ENCODE measurements at places on chromosomes 5 and 9.

GRCh38 chr9:121358751-121359150 lies 11.3 kb downstream of the STOM start:
- DNase-seq, result no peak

DNA sequence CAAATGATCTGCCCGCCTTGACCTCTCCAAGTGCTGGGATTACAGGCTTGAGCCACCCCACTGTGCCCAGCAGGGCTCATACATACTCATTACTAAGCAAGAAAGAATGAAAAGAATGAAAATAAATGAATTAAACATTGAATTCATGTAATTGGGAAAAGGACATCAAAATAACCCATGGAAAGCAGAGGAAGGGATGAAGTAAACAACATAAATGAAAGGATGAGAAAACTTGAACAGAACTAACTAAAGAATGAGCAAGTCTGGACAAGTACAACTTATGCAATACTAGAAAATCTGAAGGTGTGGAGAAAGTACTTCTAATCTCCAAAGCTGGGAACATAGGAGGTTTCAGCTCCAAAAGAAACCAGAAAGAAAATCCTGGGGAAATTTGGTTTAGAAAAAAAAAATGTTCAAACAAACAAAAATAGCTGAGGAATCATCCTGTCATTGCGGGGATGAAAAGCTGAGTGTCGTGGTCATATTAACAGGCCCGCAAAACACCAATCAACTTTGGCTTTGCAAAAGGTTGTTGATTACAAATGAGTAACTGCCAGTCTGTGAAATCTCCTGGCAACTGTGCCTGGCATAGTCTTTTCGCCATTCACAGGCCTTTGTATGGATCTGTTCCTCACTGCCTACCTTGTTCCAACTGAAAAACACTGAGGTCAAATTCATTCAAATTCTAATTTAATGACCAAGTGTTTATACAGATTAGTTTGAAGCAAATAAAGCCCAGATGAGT lies 2.3 kb upstream of the AK3 start:
- DNase-seq, result peak; percentile 33

- DNase-seq, result peak; percentile 55
These were observed at the start of gene LIX1 for GRCh38 chr5:97142521-97143254. Gene LIX1, minus strand, starts transcription at chr5:97142611. Its CDS starts 35 bp downstream, at chr5:97142576.

- no peak for DNase-seq
These were observed 45.7 kb downstream of the TEX10 start for GRCh38 chr9:100307080-100307479.

GRCh38 chr5:14726066-14726838 lies 61.7 kb downstream of the OTULIN start:
- DNase-seq, result peak; percentile 46

DNA sequence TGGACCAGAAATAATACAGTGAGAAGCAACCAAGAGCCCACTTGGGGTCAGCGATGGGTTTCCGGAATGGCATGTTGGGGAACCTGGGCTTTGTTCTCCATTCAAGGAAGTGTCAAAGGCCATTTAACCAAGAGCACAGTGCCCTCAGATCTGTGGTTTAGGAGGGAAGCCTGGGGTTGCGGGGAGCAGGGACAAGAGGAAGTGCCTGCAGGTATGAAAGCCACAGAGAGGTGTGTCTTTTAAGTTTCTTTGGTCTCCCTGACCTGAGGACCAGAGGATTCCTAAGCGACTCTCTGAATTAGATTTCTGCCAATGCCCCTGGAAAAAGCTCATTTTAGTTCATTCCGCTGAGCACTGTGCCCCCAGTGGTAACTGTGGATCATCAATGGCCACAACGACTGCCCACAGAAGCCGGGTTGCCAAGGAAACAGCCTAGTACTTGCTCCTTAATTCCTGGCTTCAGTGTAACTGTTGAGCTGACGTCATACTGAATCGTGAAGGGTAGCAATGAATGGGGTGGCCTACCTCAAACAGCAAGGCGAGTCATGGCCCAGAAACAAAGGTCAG lies 107.3 kb upstream of the SPIN1 start:
- DNase-seq, result peak; percentile 67

- no peak for DNase-seq
These were observed 1.1 kb downstream of the SLC27A6 start for GRCh38 chr5:128966375-128966774.

DNA sequence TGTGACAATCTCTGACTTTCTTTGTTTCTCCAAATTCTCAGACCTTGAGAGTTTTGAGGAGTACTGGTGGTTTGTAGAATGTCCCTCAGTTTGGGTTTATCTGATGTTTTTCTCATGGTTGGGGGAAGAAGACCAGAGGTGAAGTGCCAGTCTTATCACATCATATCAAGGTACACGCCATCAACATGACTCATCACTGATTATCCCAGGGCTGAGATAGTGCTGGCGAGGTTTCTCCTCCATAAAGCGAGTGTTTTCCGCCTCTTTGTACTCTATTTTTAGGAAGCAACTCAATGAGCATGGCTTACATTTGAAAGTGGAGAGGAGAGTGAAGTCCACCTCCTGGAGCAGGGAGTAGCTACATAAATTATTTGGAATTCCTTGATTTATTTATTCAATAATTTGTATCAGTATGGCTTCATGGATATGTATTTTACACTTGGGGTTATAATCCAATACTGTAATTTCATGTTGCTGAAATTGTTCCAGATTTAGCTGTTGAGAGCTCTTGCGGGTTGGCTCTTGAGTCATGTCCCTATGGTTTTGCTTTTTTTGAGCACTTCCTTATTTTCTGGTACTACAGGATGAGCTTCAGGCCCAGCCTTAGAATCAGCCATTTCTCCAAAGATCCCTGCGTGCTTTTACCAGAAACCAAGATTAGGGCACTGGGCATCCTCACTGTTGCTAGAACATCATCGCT lies 23.9 kb downstream of the DCANP1 start:
- DNase-seq, result no peak

- DNase-seq, result no peak
These were observed 63.3 kb upstream of the GRAMD2B start for GRCh38 chr5:126359884-126360283.

- DNase-seq, result peak; percentile 74
These were observed 14.8 kb downstream of the SPTLC1 start for GRCh38 chr9:92100237-92100911.

DNA sequence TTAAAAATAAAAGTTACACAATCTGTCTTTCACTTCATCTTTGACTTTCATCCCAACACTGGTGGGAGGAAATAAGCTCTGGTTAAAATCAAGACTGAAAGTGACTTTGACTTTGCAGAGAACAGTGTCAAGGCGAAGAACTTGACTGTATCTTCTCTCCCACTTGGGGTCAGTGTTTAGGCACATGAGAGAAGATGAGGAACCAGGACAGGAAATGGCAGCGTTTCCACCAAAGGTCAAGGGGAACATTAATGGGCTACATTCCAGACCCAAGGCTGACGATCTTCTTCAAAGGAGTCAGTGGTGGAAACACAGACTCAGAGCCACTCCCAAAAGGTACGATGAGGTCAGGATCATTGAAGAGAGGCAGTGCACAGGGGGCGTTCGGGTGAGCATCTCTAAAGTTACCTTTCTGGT lies 409.5 kb downstream of the ARHGEF28 start:
- DNase-seq, result peak; percentile 77

GRCh38 chr9:76433406-76433805 lies 25.6 kb upstream of the GCNT1 start:
- DNase-seq, result peak; percentile 24

DNA sequence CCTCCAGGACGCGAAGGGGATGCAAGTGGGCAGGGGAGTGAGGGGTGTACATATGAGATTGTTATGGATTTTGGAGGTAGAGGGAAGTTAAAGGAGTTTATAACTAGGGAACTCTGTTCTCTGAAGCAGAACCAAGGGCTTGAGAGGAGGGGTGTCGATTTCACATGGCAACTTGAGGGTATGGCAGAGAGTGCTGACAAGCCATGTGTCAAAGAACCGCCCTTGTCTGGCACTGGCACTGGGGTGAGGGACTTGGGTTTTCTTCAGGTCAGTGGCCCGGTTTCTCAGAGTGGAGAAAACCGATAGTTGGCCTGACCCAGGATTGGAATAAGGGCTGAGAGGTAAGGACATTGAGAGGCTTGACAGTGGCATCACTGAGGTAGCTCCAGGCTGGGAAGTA lies 47.7 kb upstream of the TESK1 start:
- no peak for DNase-seq

GRCh38 chr5:172342918-172343317 lies 59.4 kb upstream of the UBTD2 start:
- no peak for DNase-seq

DNA sequence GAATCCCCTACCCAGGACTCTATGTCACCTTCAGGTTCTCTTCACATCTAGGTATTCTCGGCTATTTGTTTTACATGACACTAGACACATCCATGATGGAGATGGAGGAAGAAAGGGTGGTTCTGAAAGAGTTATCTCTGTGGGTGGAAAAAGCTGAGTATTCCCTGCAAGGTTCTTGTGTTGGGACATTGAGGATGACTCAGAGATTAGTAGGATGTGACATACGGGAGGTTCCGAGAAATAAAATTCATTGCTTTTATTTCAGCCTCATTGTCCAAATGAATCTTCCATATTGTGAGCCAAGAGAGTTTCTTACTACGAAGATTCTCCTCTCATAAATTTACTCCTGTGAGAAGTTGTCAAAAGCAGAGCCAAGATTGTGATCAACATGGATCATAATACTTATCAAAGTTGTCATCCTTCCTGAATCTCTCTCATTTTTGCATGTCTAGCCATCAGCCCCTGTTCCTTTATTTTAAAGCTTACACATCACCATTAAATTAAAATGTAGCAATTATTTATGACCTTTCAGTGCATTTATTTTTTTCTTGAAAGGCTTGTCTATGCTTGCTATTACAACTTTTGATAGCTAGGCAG lies 370.0 kb downstream of the PSAT1 start:
- no peak for DNase-seq

- no peak for DNase-seq
These were observed 320.3 kb downstream of the ARHGEF28 start for GRCh38 chr5:73946278-73946677.

- DNase-seq, result peak; percentile 79
These were observed 28.5 kb downstream of the RHOBTB3 start for GRCh38 chr5:95759634-95760033.

DNA sequence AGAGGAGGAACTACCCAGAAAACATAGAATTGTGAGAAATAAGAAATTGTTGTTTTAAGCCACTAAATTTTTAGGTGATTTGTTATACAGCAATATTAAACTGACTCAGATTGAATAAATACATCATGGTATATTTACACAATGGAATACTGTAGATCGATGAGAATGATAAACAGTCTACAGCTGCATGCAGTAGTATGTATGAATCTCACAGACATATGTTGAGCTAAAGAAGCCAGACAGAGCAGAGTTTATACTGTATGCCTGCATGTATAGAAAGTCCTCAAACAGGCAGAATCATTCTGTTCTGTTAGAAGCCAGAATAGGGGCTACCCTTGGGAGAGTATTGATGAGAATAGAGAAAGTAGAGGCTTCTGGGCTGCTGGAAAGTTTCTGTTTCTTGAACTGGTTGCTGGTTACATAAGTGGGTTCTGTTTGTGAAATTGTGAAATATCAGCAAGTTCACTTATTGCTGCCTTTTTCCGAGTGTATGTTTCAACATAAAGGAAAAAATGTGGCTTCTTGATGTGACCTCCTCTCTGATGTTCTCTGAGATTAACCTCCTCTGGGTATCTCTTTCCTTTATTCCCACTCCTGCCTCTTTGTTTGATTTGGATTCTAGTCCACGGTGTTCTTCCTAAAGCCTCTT lies 9.6 kb downstream of the KIAA1958 start:
- no peak for DNase-seq

- no peak for DNase-seq
These were observed 372.3 kb downstream of the CTNND2 start for GRCh38 chr5:11531811-11532555.

- DNase-seq, result no peak
These were observed 163.4 kb downstream of the GHR start for GRCh38 chr5:42586625-42587024.

DNA sequence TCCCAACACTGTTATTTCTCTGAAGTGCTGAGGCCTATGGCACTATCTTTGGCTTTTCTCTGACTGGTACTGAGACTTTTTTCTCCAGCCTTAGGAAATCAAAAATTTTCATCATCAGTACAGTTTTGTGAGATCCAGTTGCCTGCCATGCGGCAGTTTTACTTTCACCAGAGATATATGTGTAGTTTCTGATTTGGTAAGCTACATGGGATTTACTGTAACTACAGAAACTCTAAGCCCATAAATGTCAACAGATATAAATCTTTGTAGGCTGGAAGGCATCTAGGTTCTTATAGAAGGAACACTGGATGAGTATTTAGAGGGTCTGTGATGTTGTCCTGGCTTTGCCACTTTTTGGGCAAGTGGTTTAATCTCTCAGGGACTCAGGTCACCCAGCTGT lies 69.0 kb downstream of the DOCK2 start:
- DNase-seq, result no peak

DNA sequence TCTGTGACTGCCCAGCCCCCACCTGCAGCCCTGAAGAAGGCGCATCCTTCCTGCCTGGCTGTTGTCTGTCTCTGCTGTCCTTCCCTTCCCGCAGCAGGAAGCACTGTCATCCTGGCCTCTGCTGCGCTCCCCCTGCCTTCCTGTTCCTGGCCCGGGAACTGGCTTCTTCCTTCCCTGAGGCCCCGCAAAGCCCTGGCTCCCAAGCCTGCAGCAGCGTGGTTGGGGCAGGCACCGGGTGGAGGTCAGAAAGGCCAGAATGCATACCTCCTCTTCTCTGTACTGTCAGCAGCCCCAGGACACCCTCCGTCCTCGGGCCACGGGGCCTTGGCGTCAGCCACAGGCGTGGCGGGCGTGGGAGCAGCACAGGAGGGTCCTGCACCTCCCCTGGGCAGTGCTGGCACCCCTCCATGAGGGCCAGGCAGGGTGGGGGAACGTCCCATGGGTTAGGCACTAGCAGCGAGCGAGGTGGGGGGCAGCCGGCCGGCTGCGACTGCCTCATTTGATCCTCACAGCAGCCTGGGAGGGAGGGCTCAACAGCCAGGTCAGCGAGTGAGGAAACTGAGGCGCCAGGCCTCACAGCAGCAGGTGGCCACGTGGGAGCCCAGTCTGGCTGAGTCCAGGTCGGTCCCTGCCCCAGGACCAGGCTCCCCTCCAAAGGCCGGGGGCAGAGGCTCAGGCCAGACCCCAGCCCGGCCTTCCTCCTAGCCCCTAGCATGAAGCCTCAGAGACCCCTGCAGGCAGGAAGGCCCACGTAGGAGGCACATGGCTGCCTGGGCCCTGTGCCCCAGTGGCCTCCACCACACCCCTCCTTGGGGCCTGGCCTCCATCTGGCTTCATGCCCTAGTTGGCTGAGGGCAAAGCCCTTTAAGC lies 9.4 kb downstream of the FLT4 start:
- DNase-seq, result no peak

GRCh38 chr5:72213482-72213881 lies 106.2 kb downstream of the MAP1B start:
- DNase-seq, result no peak

DNA sequence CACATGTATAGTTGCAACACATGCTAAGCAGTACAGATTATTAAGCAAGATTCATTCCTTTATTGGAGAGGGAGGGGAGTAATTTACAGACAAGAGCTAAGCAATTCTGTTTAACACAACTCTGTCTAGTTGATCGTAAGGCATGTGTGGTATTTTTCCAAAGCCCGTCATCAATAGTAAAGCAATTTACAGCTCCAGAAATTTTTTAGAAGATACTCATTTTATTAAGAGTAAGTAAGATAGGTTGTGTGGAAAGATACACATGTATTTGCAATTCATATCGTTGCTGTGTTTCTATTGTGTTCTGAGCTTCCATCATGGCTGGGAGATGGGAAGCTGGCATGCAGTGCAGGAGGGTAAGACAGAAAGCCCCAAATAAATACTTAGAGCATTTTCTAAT lies 289.2 kb upstream of the TMEM161B start:
- DNase-seq, result no peak

GRCh38 chr5:57106661-57107060 lies 67.2 kb upstream of the GPBP1 start:
- DNase-seq, result no peak

Measured in astrocyte of the spinal cord (primary cell).